Activated naive CD4-positive, alpha-beta T cell (primary cell): ENCODE measurements at places on chromosomes 16 and 17.

- DNase-seq, result no peak
Measured at GRCh38 chr16:57910696-57911095, 60.2 kb downstream of the CNGB1 start.

DNA sequence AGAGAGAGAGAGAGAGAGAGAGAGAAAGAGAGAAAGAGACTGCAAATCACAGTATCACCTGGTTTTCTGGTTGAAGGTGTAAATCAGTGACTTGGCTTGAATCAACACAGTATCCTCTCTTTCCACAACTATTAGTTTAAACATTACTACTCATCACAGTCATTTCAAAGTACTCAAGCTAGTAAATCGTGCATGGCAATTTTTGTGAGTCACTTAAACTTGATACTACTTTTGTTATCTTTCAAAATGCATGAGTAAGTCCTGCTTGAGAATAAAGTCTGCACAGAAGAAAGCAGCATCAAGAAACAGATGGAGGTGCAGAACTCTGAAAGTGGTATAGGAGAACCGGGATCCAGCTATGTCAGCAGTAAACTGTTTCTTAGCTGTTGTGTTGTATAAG, 535.4 kb downstream of the CDH8 start:
- DNase-seq, result no peak

DNA sequence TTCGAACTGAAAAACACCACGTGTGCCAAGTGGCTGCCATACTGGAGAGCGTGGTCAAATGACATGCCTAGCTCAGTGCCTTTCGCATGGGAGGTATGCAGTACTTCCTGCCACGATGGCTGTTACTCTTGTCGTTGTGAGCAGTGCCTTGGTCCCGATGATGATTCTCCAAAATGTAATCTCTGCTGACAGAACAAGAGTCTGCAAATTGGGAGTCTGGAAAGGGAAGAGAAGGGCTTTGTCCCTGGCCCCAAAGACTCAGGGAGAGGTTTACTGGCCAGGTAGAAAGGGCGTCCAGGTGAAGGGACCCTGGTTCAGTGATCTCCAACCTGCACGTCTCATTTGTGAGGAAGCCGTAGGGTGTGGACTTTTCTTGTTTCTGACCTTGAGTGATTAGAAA, 336.6 kb downstream of the WWOX start:
- no peak for DNase-seq

- DNase-seq, result no peak
Measured at GRCh38 chr16:86405319-86405718, 105.0 kb upstream of the FOXF1 start.

DNA sequence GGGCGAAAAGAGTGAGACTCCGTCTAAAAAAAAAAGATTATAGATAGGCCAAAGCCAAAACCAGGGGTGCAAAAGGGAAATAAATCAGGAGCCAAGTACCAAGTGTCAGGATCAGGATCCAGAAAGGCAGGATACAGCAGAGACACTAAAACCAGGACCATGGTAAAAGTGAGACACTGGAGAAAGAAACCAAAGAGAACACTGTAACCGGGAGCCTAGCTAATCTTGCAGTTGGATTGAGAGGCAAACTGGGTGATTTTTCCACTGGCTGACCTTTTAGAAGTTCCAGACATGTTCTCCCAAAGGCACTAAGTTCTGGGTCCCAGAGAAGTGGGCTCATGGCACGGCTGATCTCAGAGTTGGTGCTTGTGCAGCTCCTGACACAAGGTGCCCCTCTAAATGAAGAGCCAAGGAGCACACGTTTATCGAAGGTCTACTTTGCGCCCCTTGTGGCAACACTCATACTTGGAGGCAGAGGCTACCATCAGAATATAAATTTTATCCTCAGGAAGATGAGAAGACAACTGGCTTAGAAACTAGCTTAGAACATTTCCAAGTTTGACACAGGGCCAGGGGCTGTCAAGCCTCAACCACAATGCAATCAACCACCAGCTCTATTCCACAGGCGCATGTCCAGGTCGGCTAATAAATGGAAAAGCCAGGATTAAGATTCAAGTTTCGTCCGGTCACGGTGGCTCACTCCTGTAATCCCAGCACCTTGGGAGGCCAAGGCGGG, 27.5 kb upstream of the HELZ start:
- DNase-seq, result no peak

- DNase-seq, result no peak
Measured at GRCh38 chr17:61468263-61468907, 16.2 kb downstream of the TBX4 start.
